Dermis blood vessel endothelial cell (primary cell): ENCODE measurements at places on chromosomes 2 and 18. TPM values are rescaled to one million over a fixed set of nuclear protein-coding genes. Genes with fewer than 3 reads are reported as not detected.

The TMEM37 gene
- 0.05 and 0.51 TPM in 2 replicates for total RNA-seq

The SGO2 gene
- total RNA-seq = 4.9 and 15.9 TPM in 2 replicates

The NPPC gene
- 0.17 TPM in 1 of 2 replicates, not detected in the other for total RNA-seq

The DCDC2C gene
- total RNA-seq = under 0.01 and 0.09 TPM in 2 replicates

The RAD51AP2 gene
- total RNA-seq = not detected in 2 replicates

The RSAD2 gene
- total RNA-seq = 0.28 and 1.2 TPM in 2 replicates

The SIX2 gene
- 0.09 TPM in 1 of 2 replicates, not detected in the other for total RNA-seq

The NXPH2 gene
- not detected in 2 replicates for total RNA-seq

The CCDC74A gene
- 2.2 and 6.5 TPM in 2 replicates for total RNA-seq

The DLX1 gene
- not detected in 2 replicates for total RNA-seq

The DES gene
- total RNA-seq = not detected in 2 replicates

The TLX2 gene
- 0.17 TPM in 1 of 2 replicates, not detected in the other for total RNA-seq
